ENCODE measurements at places on chromosomes 13 and 19.

DNA sequence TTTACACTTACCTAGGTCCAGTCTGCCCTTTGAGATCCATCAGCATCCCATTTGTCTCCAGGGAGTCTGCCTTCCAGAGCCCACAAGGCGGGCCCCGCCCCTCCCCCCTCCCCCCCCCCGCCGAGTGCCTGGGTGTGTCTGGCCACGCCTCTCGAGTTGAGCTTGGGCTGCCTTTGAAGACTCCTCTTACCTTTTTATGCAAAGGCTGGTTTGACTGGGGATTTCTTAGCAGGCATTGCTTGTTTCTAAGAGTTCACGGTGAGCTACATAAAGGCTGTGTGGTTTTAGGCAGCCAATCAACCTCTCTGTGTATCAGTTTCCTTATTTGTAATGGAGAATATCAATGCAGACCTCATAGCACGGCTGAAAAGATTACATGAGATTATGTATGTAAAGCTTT, 11.3 kb downstream of the GPR12 start:
- DNase-seq = no peak

DNA sequence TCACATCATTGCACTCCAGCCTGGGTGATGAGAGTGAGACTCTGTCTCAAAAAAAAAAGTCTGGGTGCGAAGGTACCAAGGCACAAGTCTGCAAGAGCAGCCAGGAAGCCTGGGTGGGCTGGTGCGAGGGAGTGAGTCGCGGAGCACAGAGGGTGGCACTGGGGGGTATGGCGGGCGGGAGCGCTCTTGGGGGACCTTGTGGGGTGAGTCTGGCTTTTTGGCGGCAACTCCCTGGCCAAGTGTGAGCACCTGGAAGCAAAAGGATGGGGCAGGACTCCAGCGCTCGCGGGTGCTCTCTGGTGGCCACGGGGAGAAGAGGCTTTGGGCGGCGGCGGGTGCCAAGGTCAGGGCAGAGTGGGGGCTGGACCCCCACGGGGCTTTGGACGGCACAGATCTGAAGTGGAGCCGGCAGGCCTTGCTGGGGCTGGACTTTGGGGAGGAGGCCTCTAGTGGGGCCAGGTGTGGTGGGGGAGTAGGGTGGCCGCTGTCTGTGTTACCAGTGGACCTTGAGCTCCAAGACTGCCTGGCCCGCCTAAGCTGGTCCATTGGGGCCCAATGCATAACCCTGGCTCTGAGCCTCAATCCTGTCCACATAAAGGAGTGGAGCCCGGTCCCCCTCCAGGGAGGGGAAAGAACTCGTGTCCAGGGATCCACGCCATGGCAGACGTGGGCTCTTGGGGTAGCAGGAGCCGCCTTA, 1.6 kb downstream of the P2RY11 start:
- DNase-seq = no peak

DNA sequence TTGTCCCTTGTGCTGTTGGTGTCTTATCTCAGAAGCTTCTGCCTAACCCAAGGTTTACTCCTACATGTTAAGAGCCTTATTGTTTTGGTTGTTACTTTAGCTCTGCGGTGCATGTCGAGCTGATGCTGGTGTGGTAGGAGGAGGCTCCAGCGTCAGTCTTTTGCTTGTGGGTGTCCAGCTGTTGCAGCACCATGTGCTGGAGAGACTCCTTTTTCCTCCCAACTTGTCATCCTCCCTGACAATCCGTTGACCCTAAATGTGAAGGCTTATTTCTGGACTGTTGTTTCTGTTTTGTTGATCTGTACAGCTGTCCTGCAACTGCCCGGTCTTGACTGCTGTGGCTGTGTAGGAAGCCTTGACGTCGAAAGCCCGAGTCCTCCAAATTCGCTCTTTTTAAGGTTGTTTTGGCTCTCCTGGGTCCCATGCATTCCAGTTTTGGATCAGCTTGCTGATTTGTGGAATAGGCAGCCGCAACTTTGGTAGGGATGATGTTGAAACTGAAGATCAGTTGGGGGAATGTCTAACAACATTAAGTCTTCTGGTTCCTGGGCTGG, 15.3 kb downstream of the NAXD start:
- DNase-seq = no peak

DNA sequence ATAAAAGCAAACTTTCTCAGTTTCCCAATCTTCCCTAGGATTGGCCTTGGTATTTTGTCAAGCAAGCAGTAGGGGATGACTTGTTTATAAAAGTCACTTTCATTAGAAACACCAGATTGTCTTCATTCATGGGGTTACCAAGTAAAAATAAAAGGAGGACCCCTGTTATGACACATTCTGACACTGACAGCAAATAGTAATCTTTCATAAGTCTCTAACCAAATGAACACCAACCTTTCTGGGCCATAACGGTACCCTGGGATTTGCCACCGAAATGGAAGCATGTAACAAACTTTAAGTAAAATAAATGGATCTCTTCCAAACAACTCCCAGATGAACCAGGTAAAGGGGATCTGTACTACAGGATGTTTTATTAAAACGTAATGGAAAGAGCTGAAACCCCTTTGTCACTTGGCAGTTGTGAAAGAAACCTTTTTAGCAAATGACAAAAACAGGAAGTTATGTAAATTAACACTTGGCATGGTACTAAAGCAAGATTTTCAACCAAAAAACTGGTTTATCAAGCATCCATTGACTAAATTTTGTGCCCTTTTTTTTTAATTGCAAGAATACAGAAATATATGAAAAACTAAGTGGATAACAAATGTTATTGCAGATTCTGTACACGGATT, 335.6 kb downstream of the RBM26 start:
- DNase-seq = no peak

DNA sequence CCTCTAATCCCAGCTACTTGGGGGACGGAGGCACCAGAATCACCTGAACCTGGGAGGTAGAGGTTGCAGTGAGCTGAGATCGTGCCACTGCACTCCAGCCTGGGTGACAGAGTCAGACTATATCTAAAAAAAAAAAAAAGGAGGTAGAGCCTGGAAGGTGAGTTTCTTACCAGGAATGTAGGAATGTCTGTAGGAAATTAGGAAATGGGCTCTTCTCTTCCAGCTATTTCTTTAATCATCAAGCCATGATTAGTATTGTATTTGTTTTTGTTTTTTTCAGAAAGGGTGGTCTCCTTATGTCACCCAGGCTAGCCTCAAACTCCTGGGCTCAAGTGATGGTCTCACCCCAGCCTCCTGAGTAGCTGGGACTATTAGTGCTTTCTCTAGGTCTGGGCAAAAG, 26.3 kb upstream of the SERP2 start:
- no peak for DNase-seq

DNA sequence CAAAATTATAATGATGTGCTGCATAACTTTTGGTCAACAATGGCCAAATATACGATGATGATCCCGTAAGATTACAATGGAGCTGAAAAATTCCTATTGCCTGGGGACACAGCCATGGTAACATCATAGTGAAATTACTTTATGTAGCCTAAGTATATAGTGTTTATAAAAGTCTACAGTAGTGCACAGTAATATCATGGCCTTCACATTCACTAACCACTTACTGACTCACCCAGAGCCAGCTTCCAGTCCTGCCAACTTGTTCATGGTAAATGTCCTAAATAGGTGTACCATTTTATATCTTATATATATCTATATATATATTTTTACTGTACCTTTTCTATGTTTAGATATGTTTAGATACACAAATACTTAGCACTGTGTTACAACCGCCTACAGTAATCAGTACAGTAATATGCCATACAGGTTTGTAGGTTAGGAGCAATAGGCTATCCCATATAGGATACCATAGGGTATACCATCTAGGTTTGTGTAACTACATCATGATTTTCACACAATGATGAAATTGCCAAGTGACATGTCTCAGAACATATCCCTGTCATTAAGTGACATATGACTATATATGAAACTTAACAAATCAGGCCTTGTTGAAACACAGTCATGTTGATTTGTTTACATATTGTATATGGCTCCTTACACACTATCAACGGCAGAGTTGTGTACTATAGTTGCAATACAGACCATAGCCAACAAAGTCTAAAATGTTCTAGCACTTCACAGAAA, 23.7 kb downstream of the DIS3 start:
- no peak for DNase-seq

DNA sequence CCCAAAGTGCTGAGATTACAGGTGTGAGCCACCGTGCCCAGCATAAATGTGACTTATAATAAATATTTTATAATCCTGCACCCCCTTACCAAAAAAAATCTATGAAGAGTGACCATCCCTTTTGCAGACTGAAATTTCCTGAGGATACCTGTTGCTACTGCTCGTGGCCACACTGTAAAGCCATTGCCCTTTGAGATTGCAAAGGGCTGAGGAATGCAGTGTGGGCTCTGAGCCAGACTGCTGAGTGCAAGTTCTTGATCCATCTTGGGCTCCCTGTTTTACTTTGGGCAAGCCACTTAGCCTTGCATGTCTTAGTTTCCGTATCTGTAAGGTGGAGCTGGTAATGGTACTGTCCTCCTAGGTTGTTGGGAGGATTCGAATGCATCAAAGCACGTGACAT, 23.4 kb downstream of the SIPA1L3 start:
- DNase-seq = no peak

DNA sequence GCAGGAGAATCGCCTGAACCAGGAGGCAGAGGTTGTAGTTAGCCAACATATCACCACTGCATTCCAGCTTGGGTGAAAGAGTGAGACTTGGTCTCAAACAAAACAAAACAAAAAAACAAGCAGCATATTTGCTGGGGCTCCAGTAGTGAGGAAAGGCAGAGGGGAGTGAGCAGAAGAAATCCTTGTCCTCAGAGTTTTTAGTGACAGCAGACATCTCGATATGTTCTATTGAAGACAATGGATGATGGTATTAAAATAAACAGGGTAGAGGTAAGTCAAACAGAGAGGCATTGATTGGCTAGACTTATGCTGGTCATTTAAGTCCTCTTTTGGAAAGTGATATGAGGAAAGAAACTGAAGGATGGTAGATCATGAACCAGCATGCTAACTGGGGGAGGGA, 19.0 kb downstream of the NLRP7 start:
- no peak for DNase-seq

DNA sequence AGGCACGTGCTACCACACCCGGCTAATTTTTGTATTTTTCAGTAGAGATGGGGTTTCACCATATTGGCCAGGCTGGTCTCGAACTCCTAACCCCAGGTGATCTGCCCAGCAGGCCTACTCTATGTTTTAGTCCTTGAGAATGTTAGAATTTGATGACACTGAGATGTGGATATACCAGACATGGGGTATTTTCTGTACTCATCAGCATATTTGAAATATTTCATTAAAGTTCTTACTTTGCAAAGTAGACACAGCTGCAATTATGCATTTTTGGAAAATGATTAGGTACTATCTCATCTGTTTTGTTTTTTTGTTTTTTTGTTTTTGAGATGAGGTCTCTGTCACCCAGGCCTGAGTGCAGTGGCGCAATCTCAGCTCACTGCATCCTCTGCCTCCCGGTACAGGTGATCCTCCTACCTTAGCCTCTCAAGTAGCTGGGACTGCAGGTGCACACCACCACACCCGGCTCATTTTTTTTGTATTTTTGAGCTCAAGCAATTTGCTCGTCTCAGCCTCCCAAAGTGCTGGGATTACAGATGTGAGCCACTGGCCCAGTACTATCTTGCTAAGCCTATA, 12.7 kb downstream of the SPINT2 start:
- no peak for DNase-seq

DNA sequence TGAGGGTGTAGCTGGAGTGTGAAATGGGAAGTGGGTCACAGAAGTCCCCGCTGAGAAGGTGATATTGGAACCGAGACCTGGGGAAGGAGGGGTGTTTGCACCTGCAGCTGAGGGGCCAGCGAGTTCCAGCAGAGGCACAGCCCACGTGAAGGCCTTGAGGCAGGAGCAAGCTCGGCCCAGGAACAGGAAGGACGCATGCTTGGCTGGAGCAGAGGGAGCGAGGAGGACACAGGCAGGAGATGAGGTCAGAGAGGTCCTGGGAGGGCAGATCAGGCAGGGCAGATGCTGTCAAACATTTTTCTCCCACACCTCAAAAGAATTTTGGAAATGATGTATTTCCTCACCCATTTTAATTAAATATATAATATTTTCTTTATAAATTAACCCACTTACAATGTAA, 9.3 kb downstream of the ZNF415 start:
- DNase-seq = no peak

GRCh38 chr13:103430368-103430767, 364.2 kb upstream of the SLC10A2 start:
- DNase-seq = no peak

GRCh38 chr19:37893845-37894575, 12.4 kb downstream of the WDR87 start:
- no peak for DNase-seq

- no peak for DNase-seq
These were observed 164.2 kb upstream of the NBEA start for GRCh38 chr13:34777914-34778303.

GRCh38 chr13:45373162-45373547, 32.2 kb upstream of the TPT1 start:
- no peak for DNase-seq

- no peak for DNase-seq
These were observed 18.5 kb downstream of the RANBP3 start for GRCh38 chr19:5959260-5960004.

GRCh38 chr13:27789153-27789494, 3.2 kb upstream of the GSX1 start:
- DNase-seq = no peak

DNA sequence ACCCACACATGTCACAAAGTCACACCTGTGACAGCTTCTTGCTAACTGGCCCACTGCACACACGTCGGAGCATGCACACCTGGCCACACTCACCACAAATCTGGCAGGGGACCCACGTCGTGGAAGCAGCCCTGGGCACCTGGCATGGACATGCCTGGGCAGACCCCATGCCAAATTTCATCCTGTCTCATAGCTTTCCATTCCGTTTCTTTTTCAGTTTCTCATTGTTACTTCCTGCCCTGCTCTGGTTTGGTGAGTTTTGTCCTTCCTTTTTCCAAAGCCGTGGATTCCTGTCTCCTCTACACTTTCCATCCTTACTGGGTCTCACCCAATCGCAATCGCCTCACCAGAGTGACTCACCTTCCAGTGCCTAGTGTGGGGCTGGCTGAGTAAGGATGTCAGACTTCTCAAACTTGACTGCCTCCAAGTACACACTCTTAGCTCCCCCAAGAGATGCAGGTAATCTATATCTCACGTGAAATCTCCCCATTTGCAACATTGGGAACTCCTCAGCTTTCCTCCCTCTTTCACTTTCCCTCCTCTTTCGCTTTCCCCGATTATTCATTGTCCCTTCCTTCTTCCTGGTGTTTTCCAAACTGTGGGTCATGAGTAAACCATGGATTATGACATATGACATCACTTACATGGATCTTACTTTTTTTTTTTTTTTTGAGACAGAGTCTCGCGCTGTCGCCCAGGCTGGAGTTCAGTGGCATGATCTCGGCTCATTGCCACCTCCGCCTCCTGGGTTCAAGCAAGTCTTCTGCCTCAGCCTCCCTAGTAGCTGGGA, 1.6 kb upstream of the BBC3 start:
- DNase-seq = no peak

DNA sequence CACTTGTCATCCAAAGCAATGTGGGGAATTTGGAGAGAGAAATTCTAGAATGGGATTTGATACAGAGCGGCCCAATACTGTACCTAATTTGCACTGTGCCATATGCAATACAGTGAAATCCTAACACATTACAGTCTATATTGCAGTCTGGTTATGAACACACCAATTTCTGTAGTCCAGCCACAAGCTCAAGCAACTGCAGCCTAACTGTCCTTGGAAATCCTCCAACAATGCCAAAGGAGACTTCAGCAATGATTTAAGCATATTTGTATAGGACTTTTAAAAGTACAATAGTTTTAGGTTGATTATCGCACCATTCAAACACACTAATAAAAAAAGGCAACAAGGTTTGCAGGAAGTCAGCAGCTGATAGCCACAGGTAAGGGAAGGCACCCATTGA, 17.3 kb downstream of the DIAPH3 start:
- DNase-seq = no peak
